ENCODE measurements at places on chromosomes 1 and 21. TPM values are rescaled to one million over a fixed set of nuclear protein-coding genes. Genes with fewer than 3 reads are reported as not detected.

- no peak for DNase-seq
- peak overlapping the region; percentile 73 for H3K4me3 ChIP-seq
- no peaks in the 10 kb centered on the region for H3K36me3 ChIP-seq
- H3K27me3 ChIP-seq = no peaks in the 10 kb centered on the region
- H3K27ac ChIP-seq = peak overlapping the region; percentile 90
- H3K4me1 ChIP-seq = peaks cover 23% of the 10 kb centered on the region
Observed at GRCh38 chr1:84573481-84573966, 716 bp downstream of the CTBS start.

DNA sequence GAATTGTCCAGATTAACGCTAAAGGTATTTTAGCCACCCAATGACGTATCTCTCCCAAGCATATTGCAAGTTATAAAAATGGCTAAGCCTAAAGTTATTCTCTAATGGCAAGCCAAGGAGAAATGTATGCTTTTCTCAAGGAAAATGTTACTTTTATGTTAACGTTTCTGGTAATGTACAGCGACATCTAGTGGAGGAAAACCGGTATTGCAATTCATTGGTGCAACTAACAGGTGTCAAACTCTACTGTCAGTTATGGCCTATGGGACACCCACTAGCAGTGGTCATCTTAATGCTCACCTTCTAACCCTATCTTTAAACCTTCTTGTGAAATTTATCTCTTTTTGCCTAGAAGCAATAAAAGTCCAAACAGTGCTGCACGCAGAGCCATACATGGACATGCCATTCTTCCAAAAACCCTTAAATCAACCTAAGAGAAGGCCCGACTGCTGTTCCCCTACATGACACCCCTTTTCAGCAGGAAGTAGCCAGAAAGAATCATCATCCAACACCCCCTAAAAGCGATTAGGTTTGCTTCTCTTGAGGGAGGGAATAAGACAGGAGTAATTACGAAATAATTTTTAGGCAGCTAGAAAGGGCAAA, 68.7 kb upstream of the LRIF1 start:
- peaks cover 7% of the 10 kb centered on the region for H3K4me1 ChIP-seq
- peak; percentile 73 for DNase-seq
- H3K27ac ChIP-seq = no peak overlapping the region
- no peaks in the 10 kb centered on the region for H3K27me3 ChIP-seq
- no peak overlapping the region for H3K4me3 ChIP-seq
- H3K36me3 ChIP-seq = no peaks in the 10 kb centered on the region

DNA sequence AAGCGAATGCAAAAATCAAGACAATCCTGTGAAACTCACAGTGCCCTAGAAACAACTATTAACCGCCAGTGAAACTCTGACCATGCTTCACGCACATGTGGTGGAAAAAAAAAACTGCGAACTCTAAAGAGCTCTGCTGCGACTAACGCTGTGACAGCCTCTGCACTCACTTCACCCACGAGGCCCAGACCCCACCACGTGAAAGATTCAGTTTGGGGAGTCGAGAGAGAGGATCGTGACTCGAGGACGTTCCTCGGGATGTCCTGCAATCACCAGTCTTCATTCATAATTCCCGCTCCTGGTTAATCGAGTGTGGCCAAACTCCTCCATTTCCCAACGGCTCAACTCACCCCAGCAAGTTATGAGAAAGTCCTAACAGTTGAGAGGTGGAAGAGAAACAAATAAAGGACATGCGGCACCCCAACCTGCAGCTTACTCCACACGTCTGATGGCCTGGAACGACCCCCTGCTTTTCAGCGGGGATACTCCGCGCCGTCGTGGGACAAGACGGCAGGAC, 1.1 kb downstream of the SERBP1 start:
- H3K36me3 ChIP-seq = no peaks in the 10 kb centered on the region
- no peaks in the 10 kb centered on the region for H3K27me3 ChIP-seq
- H3K4me3 ChIP-seq = peak overlapping the region; percentile 89
- peak; percentile 28 for DNase-seq
- H3K27ac ChIP-seq = peak overlapping the region; percentile 93

DNA sequence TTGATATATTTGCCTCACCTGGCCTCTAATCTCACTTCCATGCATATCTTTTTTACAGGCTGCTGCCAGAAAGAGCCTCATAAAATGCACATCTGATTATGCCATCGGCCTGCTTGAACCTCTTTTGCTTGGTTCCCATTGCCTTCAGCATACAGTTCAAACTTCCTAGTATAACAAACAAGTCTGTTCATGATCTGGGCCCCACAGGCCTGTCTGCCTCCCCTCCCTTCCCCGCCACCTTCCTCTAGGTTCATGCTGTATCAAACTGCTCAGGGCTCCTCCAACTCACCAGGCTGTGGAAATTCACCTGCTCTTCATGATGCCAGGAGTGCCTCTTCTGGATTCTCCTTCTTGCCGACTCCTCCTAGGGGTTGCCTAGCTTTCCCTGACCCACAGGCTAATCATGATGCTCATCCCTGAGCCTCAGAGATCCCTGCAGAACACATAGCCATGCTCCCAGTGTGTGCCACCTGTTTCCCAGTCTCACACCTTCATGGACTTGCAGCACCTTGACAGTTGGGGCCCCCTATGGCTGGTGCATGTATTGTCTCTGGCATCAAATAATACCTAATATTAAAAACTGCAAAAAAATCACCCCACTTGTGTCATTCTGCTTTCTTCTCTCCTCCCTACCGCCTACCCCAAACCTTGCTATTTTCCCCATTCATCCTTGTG, 33.7 kb upstream of the CD2 start:
- DNase-seq = no peak
- H3K27ac ChIP-seq = no peak overlapping the region
- no peaks in the 10 kb centered on the region for H3K36me3 ChIP-seq
- no peaks in the 10 kb centered on the region for H3K4me1 ChIP-seq
- H3K4me3 ChIP-seq = no peak overlapping the region

- no peaks in the 10 kb centered on the region for H3K36me3 ChIP-seq
- no peak overlapping the region for H3K27ac ChIP-seq
- H3K27me3 ChIP-seq = no peaks in the 10 kb centered on the region
Observed at GRCh38 chr1:2937805-2938204, 83.5 kb upstream of the ACTRT2 start.

DNA sequence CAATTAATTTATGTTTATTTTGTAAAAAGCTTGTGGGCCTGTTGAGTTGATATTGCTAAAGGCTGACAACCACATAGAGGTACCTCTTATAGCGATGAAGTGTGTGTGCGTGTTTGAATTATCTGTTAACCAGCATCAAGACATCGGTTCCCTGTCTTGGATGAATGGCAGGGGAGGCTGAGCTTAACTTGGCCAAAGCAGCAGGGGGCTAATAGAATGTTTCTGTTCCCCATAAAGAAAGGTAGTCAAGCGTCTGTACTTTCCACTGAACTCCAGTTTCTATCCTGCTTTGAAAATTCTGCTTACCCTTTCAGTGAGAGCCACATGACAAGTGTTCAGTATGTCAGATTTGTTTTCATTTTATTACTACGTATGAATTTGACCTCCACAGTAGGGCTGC, 63.0 kb downstream of the ROR1 start:
- DNase-seq = no peak
- H3K27me3 ChIP-seq = no peaks in the 10 kb centered on the region
- H3K4me1 ChIP-seq = peaks cover 11% of the 10 kb centered on the region
- H3K36me3 ChIP-seq = no peaks in the 10 kb centered on the region
- no peak overlapping the region for H3K4me3 ChIP-seq
- H3K27ac ChIP-seq = no peak overlapping the region

- H3K27ac ChIP-seq = peak overlapping the region; percentile 11
- DNase-seq = peak; percentile 87
- peaks cover 20% of the 10 kb centered on the region for H3K4me1 ChIP-seq
- no peaks in the 10 kb centered on the region for H3K36me3 ChIP-seq
- H3K27me3 ChIP-seq = no peaks in the 10 kb centered on the region
- no peak overlapping the region for H3K4me3 ChIP-seq
Observed at GRCh38 chr1:15430787-15431570, 7.3 kb upstream of the CTRC start.

DNA sequence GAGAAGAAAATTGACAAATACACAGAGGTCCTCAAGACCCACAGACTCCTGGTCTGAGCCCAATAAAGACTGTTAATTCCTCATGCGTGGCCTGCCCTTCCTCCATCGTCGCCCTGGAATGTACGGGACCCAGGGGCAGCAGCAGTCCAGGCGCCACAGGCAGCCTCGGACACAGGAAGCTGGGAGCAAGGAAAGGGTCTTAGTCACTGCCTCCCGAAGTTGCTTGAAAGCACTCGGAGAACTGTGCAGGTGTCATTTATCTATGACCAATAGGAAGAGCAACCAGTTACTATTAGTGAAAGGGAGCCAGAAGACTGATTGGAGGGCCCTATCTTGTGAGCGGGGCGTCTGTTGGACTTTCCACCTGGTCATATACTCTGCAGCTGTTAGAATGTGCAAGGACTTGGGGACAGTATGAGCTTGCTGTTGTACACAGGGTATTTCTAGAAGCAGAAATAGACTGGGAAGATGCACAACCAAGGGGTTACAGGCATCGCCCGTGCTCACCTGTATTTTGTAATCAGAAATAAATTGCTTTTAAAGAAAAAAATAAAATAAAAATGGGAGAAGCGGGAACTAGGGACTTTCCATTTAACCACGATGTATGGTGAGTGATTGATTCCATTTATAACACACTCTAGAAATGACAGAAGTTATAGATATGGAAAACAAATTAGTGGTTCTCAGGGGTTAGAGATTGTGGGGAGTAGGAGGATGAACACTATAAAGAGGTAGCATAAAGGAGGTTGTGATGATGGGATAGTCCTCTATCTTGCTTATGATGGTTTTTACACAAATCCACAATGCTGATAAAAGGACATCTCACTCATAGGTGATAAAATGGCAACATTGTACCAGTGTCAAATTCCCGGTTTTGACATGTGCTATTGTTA, 244.7 kb downstream of the MRPL39 start:
- no peak overlapping the region for H3K27ac ChIP-seq
- H3K4me1 ChIP-seq = no peaks in the 10 kb centered on the region
- H3K36me3 ChIP-seq = no peaks in the 10 kb centered on the region
- no peak for DNase-seq
- H3K27me3 ChIP-seq = no peaks in the 10 kb centered on the region

- DNase-seq = no peak
- H3K27ac ChIP-seq = no peak overlapping the region
- no peaks in the 10 kb centered on the region for H3K4me1 ChIP-seq
Observed at GRCh38 chr1:56626546-56626945, 18.6 kb upstream of the PRKAA2 start.

GRCh38 chr1:65198096-65198495, 50.1 kb downstream of the AK4 start:
- H3K27me3 ChIP-seq = no peaks in the 10 kb centered on the region
- no peak overlapping the region for H3K4me3 ChIP-seq
- H3K4me1 ChIP-seq = no peaks in the 10 kb centered on the region
- no peak overlapping the region for H3K27ac ChIP-seq

GRCh38 chr1:3483801-3484444, 29.5 kb downstream of the ARHGEF16 start:
- H3K27me3 ChIP-seq = no peaks in the 10 kb centered on the region
- peaks cover 8% of the 10 kb centered on the region for H3K4me1 ChIP-seq
- DNase-seq = peak; percentile 58

DNA sequence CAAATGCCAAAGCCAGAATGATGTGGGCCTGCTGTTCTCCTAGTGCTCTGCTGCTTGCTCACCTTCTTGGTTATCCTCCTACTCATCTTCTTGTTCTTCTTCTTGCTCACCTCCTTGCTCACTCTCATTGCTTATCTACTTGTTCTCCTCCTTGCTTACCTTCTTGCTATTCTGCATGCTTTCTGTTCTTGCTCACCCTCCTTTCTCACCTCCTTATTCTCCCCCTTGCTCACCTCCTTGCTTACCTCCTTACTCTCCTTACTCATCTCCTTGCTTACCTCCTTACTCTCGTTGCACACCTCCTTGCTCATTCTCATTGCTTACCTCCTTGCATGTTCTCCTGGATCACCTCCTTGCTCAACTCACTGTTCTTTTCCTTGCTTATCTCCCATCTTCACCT, at the start of gene OR14I1:
OR14I1 (minus strand) TSS at position 53 of the 400 bp plus-strand sequence.
- H3K36me3 ChIP-seq = no peaks in the 10 kb centered on the region
- no peak within 1 kb of the TSS for H3K27ac ChIP-seq
- no peak for DNase-seq
- H3K4me3 ChIP-seq = no peak within 1 kb of the TSS

GRCh38 chr1:43274804-43275180, 5.0 kb downstream of the TMEM125 start:
- no peaks in the 10 kb centered on the region for H3K27me3 ChIP-seq
- no peaks in the 10 kb centered on the region for H3K36me3 ChIP-seq
- H3K4me3 ChIP-seq = no peak overlapping the region
- DNase-seq = no peak

- DNase-seq = peak; percentile 44
- H3K4me1 ChIP-seq = no peaks in the 10 kb centered on the region
- H3K27me3 ChIP-seq = no peaks in the 10 kb centered on the region
- no peaks in the 10 kb centered on the region for H3K36me3 ChIP-seq
Observed at GRCh38 chr1:5847013-5847659, 145.1 kb downstream of the NPHP4 start.

DNA sequence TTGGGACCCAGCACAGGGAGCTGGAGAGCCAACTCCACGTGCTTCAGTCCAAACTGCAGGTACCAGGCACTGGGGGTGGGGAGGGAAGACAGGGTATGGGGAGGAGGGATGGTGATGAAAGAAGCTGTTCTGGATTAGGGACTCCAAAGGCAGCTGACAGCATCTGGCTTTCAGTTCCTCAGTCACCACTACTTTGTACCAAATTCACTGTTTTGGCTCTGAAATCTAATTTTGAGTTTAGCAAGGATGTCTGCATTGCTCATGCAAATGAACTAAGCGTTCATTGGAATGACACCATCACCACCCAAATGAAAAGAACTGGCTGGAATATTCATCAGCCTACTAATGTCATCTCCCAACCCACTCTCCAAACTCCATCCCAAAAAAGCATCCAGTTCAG, 8.7 kb downstream of the C1orf74 start:
- H3K27ac ChIP-seq = no peak overlapping the region
- no peak for DNase-seq
- no peaks in the 10 kb centered on the region for H3K36me3 ChIP-seq

DNA sequence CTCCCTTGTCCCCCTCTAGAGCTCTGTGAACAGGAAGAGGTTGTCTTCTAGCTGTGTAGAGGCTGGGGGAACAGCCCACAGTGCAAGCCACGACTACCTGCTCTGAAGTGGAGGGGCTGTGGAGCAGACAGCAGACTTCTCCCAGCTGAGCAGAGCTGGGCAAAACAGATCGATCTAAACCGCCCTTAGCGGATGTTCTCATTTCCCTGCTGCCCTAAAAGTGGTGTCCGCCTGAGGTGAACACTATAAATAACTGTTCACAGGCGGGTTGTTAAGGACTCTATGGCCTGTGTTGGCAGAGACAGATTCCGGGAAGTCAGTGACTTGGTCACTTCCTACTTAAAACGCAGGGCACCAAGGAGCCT, 203.2 kb downstream of the RHOU start:
- no peaks in the 10 kb centered on the region for H3K27me3 ChIP-seq
- no peaks in the 10 kb centered on the region for H3K36me3 ChIP-seq
- H3K4me1 ChIP-seq = peaks cover 7% of the 10 kb centered on the region
- no peak for DNase-seq
- H3K4me3 ChIP-seq = no peak overlapping the region
- no peak overlapping the region for H3K27ac ChIP-seq

The GJB3 gene
- 0.50 TPM for total RNA-seq

The FCRLB gene
- total RNA-seq = 0.68 TPM

The IL19 gene
- not detected for total RNA-seq

The DNAI4 gene
- 40.8 TPM for total RNA-seq

The C4BPA gene
- 0.43 TPM for total RNA-seq

Data from testis (tissue), 5 donors.